ENCODE measurements at places on chromosomes 11 and 22.

DNA sequence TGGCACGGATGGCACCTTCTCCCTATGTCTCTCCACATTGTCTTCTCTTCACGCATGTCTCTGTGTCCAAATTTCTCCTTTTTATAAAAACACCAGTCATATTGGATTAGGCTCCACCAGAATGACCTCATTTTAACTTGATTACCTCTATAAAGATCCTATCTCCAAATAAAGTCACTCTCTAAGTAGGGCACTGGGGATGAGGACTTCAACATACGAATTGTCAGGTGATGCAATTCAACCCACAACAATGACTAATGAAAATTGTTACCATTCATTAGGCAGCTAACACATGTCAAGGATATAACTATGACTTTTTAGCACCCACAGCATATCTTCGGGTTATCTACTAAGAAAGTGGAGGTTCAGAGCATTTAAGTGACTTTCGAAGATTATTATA, 55.5 kb upstream of the USP47 start:
- DNase-seq: no peak

DNA sequence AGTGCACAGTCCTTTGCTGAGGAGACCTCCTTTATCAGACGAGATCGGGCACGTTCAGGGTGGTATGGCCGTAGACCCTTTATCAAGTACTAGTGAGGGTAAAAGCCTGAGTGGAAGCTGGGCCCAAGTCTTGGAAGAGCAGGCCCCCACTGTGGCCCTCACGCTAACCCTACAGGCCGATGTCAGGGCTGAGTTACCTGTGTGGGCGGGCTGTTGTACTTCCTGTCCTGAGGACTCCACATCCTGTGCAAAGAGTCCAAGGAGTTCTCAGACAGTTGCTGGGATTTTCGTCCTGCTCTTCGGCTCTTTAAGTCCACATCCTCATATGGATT, 34.9 kb downstream of the RPL27A start:
- DNase-seq: no peak

DNA sequence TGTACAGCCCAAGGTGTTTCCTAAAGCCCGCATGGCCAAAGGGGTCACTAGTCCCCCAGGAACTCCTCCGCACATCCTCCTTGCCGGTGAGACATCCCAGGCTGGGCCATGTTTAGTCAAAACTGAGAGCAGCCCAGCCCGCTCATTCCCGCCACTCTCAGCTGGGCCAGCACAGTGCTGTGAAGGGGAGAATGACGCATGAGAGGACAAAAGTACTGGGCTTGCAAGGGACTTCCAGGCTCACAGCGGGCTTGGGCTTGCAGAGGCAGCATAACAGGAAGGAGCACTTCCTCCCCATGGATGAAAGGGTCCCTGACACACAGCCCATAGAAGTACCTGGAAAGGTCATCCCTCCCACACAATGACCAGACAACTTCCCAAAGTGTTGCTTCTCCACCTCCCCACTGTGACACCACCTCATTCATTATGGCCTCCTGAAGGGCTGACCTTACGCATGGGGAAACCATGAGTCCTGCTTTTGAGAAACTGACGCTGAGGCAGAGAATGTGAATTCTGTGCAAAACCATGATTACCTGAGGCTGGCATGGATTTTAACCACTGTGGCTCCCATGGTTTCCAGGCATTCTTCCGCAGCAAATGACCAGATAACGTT, 19.1 kb downstream of the ETS1 start:
- DNase-seq: no peak

DNA sequence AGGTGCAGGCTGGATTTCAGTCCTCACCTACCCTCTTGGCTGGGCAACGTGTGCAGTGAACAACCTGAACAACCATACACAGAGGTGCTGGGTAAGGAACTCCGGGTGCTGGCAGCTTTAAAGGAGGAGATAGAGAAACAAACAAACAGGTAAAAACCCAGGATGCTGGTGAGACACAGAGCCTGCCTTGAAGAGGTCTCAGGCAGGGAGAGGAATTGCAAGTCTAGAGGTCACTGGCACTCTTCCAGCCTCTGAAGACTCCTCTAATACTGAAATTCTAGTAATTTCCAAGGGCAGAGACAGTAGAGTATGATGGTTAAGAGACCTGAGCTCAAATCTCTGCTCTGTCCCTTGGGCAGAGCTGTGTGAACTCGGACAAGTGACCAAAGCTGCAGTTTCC, 192.5 kb downstream of the CEP164 start:
- no peak for DNase-seq

GRCh38 chr22:32531931-32532819, 57.6 kb downstream of the FBXO7 start:
- DNase-seq: no peak

GRCh38 chr11:8205566-8205965, 36.7 kb upstream of the RIC3 start:
- no peak for DNase-seq

GRCh38 chr11:2156416-2157182, 4.4 kb downstream of the INS start:
- DNase-seq: peak; percentile 93

GRCh38 chr11:116328391-116328790, 444.4 kb downstream of the BUD13 start:
- no peak for DNase-seq

DNA sequence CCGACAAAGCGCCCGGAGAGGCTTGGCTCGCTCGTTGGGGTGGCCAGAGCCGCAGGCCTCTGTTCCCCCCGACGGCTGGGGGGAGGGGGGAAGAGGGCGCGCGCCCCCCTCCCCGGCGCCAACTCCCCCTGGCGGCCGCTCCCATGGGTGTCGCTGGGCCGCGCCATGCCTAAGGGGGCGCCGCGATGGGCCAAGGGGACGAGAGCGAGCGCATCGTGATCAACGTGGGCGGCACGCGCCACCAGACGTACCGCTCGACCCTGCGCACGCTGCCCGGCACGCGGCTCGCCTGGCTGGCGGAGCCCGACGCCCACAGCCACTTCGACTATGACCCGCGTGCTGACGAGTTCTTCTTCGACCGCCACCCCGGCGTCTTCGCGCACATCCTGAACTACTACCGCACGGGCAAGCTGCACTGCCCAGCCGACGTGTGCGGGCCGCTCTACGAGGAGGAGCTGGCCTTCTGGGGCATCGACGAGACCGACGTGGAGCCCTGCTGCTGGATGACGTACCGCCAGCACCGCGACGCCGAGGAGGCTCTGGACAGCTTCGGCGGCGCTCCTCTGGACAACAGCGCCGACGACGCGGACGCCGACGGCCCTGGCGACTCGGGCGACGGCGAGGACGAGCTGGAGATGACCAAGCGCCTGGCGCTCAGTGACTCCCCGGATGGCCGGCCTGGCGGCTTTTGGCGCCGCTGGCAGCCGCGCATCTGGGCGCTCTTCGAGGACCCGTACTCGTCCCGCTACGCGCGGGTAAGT, 1.4 kb downstream of the KCNC1 start:
- DNase-seq: peak; percentile 64

- DNase-seq: no peak
Measured at GRCh38 chr11:43585877-43586608, 94.5 kb upstream of the HSD17B12 start.

DNA sequence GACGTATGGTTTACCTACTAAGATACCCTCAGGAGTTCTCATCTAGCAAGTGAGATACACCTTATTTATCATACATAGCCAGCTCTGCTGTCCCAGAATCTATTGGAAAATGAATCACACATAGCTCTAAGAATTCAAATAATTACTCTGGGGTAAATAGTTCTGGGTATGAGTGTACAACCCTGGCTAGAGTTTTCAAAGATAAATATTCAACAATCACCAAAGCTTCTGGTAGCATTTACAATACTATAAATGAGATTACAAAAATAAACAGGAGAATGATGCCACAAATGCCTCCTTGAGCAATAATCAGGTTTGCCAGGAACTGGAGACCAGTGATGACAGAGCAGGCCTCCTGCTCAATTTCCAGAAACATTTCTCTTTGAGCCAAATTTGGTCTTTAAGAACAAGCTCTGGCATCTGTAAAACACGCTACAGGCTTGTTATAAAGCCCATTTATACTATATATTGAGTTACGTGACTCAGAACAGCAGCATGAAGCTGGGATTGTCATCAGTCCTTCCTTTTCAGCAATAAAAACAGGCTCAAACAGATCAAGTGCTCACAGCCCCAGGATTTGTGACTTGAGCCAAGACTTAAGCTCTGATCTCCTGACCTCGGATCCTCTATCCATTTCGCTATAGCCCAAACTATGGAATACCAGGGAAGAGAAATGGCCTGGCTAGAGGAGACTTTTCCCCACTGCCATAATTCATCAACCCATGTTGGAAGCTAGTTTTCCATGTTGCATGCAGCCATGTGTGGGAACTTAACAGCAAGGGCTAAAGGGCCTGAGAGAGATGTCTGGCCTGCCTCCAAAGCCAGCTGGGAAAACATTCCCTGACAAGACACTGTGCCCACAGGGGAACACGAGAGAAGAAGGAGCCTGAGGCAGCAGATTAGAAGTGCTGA, 19.7 kb downstream of the RAB30 start:
- DNase-seq: peak; percentile 52

- DNase-seq: no peak
Measured at GRCh38 chr11:117572671-117573070, 224.3 kb downstream of the DSCAML1 start.

DNA sequence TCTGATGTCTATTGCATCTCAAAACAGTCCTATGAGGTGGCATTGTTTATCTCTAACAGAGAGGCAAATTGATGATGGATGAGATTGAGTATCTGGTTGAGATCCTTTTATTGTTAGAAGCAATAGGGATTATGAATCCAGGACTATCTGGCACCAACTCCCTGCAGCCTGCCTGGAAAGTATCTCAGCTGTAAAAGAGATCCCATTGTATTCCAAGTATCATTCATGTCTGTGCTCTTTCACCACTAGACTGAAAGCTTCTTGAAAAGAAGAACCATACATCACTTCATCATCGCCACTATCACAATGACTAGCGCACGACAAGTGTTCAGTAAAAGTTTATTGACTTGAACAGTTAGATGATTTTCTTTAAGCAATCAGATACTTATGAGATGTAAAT, 41.9 kb upstream of the PCF11 start:
- no peak for DNase-seq

- DNase-seq: no peak
Measured at GRCh38 chr11:72116019-72116755, 3.7 kb upstream of the ANAPC15 start.

DNA sequence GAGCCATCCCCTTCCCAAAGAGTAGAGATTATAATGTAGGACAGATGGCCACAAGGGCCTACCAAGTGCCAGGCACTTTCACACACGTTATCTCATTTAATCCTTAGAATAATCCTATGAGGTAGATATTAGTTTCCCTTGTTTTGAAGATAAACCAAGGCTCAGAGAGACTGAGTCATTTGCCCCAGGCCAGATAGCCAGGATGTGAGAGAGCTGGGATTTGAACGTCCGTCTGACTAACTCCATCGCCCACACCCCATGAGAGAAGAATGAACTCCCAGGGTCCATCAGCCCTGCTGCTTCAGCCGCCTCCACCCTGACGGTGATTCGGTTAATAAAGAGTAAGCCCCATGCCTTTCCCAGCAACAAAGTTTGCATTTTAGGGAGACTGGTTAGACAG, 10.7 kb downstream of the PRG3 start:
- no peak for DNase-seq

DNA sequence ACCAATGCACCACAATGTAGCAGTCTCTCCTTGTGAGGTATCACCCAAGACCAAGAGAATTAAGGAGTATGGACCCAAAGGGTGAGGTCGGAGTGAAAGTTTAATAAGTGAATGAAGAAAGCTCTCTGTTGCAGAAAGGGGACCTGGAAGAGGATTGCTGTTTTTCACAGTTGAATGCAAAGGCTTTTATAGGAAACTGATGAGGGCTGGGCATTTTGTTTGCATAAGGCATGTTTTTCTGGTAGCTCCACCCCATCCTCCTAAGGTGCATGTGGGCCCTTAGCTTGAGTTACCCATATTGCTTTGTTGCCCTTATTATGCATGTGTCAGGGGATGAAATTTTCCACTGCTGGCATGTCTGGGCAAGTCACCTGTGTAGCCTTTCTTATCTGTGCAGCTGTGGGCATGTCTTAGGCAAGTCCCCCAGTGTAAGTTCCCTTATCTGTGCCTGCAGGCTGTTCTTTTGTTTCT, 64.7 kb downstream of the BDNF start:
- DNase-seq: no peak

GRCh38 chr11:102724904-102725500, at the start of gene MMP8:
Gene MMP8 (minus strand): TSS chr11:102724954. CDS start chr11:102724855, 99 bp downstream.
- no peak for DNase-seq

- no peak for DNase-seq
Measured at GRCh38 chr22:30337461-30337778, 10.7 kb upstream of the TBC1D10A start.

GRCh38 chr11:112477152-112477551, 216.5 kb upstream of the PLET1 start:
- no peak for DNase-seq

- DNase-seq: no peak
Measured at GRCh38 chr11:72475381-72475780, 41.0 kb upstream of the CLPB start.

- DNase-seq: no peak
Measured at GRCh38 chr22:50278956-50279619, 8.9 kb upstream of the MAPK11 start.

GRCh38 chr11:69144316-69145049, 11.3 kb upstream of the SMIM38 start:
- DNase-seq: no peak

- DNase-seq: no peak
Measured at GRCh38 chr11:71787098-71787823, 45.7 kb upstream of the DEFB108B start.

DNA sequence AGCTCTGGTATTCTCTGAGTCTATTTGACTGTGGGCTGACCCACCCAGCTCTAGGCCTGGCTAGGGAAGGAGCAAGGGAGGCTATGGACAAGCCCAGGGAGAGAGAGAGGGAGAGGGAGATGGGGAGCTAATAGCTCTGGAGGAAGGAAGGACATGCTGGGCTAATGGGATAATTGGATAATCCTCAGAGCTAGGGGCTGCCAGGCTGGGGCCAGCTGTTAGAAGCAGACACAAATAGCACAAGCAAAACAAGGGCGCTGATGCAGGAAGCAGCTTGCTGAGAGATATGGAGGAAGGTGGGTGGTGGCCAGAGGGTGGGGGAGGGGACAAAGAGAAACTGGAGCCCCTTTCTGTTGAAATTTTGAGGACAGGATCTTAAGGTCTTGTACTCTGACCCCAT, 23.2 kb downstream of the ADORA2A start:
- DNase-seq: no peak

GRCh38 chr11:81278991-81279390, 1454.7 kb downstream of the FAM181B start:
- DNase-seq: no peak

- peak; percentile 40 for DNase-seq
Measured at GRCh38 chr11:70527046-70527395, 128.7 kb downstream of the CTTN start.

- DNase-seq: no peak
Measured at GRCh38 chr11:31943056-31943780, 132.1 kb upstream of the PAX6 start.

GRCh38 chr22:48098243-48098920, 1335.9 kb downstream of the TBC1D22A start:
- DNase-seq: no peak
